ENCODE measurements at places on chromosomes 12 and 14.

- DNase-seq, result no peak
Observed at GRCh38 chr14:51072976-51073375, 21.9 kb downstream of the TRIM9 start.

DNA sequence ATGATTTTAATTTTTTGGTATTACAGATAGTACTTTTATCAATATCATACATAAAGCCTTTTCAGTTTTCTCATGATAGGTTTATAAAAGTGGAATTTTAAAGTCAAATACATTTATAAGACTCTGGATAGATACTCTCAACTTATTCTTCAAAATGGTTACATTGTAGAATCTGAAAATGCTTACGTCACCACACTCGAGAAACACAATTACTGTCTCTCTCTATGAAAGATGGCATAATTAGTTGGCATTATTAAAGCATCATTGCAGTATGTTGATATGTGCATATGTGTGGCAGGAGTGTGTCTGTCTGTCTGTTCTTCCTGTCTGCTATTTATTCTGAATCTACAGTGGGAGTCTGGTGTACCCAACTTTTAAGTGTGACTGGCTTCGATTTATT, 397.1 kb downstream of the SNAPC1 start:
- no peak for DNase-seq

DNA sequence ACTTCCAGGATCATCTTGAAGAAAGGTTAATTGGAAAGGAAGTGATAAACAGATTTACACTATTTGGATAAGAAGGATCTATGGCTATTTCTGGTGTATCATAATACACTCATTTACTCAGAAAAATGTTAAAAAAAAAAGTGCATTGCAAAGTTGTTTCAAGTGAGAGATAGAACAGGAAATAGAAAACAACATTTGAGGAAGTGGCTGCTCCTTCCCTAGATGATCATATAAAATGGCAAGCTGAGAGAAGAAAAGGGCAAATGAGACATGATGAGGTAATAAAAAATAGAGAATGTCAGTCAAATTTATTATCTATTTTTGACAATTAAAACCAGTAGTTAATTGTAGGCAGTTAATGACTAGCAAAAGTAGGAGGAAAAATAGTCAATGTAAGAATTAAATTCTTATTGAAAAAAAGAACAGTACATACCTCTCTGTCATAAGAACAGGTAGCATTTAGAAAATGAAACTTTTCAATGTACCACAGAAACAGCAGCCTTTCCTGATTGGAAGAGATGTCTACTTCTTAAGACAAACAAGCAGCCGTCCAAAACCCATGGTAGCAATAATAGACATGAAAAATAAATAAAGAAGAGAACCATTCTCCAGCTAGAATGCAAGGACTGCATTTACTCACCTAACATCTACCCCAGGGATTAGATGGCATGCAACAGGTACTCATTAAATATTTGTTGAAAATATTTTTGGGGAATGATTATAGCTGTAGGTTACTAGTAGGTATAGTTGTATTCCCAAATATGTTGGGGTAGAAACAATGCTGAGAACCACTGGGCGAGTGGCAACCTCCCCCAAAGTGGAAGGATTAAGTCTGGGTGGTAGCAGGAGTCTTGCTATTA, 63.9 kb upstream of the GRIP1 start:
- DNase-seq, result no peak

- DNase-seq, result peak; percentile 47
Observed at GRCh38 chr14:32934073-32934880, 4.4 kb upstream of the NPAS3 start.

DNA sequence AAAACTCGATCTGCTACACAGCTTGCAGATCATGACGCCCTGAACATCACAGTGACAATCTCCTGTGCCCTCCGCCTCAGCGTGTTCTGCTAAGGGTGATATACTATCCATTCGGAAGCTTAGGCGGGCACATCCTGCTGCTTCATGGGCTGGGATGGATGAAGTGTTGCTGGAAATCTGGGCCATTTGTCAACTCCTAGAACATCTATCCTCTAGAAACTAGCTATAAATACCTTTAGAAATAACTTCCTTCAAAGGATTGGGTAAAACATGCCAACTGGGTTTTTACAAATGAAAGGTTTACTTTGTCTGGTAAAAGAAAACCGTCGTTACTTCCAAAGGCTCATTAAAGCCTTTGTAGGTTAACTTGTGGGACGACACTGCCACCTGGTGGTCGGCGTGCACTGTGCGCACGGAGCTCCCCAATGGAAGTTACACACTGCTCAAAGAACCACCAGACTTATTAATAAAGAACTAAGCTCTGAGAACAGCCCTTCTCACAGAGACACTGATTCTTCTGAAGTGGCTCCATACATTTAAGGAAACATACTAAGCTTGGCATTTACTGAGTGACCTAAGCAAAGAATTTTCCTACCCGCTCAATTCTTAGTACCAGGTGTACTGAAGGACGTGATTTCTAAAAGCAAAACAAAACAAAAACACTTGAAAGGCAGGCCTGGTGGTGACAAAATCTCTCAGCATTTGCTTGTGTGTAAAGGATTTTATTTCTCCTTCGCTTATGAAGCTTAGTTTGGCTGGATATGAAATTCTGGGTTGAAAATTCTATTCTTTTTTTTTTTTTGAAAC, 21.6 kb upstream of the CACNA2D4 start:
- peak; percentile 74 for DNase-seq

- no peak for DNase-seq
Observed at GRCh38 chr14:28778138-28779117, 11.8 kb downstream of the FOXG1 start.

DNA sequence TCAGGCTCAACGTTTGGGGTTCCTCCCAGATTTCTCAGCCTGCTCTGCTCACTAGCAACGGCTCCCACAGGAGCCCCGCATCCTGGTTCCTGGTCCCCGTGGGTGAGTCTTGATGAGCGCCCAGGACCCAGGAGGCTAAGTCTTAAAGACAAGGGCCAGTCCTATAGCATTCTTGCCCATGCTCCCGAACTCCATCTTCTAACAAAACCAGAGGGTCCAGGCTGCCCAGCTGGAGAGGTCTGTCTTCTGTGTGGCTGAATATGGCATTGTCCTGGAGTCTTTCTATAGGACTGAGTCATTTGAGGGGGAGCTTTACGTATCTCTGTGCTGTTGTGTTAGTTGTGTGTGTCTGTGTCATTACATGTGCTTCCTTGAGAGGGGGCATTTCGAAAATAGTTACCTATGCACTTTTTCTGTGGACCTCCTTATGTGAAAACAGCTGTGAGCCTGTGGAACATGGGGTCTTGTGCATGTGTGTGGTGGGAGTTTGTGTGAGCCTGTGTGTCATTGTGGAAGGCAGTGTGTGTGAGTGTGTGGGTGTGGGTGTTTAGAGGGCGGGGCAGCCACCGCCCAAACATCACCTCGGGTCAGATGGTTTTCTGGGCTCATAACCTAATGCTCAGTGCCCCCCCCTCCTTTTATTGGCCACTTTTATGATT, 9.1 kb upstream of the TBX5 start:
- no peak for DNase-seq

DNA sequence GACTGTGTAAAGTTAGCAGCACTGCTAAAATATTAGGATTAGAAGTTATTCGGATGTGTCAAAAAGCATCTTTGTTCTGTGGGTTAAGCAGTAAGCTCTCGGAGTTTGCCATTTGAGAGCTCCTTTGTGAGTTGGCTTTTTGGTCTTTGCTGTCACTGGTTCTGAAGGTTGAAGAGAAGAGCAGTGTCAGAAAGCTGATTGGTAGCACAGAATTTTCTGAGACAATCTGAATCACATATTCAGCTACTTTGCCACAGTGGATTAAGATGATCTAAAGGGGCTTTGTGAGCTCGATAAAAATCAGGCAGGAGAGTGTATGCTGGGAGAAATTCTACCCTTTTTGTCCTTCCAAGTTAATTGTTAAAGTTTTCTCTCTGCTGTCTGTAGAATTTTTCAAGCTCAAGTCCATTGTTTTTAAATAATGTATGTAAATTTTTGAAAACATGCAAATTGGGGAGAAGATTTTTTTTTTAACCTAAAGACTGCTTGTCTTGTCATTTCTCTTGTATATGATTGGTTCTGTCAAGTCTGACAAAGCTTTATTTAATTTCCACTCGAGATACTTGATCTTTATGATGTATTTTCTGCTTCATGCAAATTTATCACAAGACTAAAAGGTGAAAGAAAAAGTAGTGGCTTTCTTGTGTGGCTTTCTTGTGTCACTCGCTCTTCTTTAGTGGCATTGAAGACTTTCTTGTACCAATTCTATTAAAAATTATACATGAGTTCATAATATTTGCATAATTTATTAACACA, 307.3 kb downstream of the EGLN3 start:
- DNase-seq, result no peak

DNA sequence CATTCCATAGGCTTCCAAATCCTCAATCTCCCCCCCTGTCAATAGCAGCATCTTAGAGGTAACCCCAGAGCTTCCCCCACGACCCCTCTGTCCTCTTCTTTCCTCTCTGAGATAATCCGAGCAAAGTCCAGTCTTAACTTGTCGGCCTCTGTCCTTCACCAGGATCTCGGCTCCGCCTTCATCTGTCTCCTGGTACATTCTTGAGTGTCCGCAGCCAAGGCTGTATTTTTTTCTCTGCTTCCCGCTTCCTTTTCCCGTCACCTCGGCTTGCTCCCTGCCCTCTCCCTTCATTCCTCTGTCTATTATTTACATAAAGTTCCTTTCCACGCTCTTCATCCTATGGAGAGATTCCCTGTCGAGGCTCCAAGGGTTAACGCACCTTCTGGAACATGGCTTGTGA, 153.9 kb upstream of the GSC start:
- no peak for DNase-seq

GRCh38 chr14:38404616-38405015, 148.7 kb upstream of the CLEC14A start:
- DNase-seq, result no peak

DNA sequence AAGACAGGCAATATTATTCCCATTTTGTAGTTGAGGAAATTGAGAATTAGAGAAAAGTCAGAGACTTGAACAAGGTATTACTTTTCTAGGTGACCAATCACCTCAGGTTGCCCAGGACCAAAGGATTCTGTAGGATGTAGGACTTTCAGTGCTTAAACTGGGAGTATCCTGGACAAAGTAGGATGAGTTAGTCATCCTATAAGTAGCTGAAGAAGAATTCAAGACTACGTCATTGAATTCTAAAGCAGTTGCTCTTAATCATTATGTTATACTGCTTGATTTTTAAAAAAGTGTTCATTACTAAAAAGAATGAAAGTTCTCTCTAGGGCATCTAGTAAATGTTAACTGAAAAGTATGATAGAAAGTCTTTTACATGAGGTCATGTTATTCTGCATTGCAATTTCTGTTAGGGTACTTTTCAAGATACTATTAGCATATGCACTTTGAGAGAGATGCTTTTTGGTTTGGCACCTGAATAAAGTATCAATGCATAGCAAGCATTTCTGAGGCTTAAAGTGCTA, 101.7 kb downstream of the RTN1 start:
- DNase-seq, result no peak

DNA sequence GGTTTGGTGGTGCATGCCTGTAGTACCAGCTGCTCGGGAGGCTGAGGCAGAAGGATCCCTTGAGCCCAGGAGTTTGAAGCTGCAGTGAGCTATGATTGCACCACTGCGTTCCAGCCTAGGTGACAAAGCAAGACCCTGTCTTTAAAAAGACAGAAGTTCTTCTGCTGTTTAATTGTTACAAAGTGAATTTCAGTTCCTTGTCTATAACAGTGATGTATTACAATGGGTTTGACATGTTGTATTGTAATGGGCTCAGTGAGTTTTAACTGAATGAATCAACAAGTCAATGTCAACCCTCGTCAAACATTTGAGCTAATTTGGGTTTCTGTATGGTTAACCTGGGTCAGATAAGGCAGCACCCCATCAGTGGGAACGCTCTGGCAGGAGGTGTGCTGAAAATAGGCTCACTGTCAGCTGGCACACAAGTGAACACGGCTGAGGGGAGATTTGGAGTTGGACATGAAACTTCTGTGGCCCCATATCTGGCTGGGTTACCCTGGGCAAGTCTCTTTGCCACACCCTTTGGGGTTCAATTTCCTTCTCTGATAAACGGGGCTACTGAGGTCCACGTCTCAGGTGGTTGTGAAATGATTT, 14.0 kb upstream of the TRPV4 start:
- no peak for DNase-seq

GRCh38 chr14:35865611-35866324, 39.6 kb downstream of the BRMS1L start:
- no peak for DNase-seq

- DNase-seq, result no peak
Observed at GRCh38 chr12:29792853-29793252, 9.1 kb upstream of the TMTC1 start.

- DNase-seq, result peak; percentile 70
Observed at GRCh38 chr14:78254911-78255461, 84.8 kb downstream of the NRXN3 start.

GRCh38 chr14:68740788-68741476, 51.9 kb downstream of the ZFP36L1 start:
- DNase-seq, result no peak

DNA sequence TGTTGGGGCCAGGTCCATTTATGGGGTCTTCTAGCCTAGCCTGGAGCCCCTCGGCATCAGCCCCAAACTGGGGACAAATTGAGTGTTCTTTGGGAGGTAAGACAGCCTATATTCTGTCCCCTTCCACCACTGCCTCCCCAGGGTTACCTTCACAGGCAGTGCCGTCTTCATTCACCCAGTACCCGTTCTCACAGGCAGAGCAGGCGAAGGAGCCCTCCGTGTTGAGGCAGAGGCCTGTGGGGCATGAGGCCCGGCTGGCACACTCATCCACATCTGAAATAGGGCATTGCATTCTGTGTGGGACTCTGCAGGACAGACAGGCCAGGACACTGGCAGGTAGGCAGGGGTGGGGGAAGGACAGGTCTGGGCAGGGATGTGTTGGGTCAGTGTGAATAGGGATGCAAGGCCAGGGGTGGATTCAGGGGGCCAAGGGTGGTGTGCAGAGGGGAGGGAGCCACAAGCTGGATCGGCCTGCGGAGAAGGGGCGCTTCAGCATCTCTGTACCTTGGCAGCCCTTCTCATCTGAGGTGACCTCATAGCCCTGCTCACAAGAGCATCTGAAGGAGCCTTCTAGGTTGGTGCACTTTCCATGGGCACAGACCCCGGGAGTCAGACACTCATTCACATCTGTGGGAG, 16.1 kb downstream of the ISCA2 start:
- DNase-seq, result no peak

Measured in NCI-H2081 (cell line).